Activated CD4-positive, alpha-beta T cell treated with anti-CD3 and anti-CD28 coated beads, Interleukin-2, amount 10 ng/mL, durations not matched to agents 7 days and 5 days (primary cell): ENCODE measurements at places on chromosomes 3 and 15. TPM values are rescaled to one million over a fixed set of nuclear protein-coding genes. Genes with fewer than 3 reads are reported as not detected.

The SLC28A1 gene
- total RNA-seq = not detected

The SERINC4 gene
- 0.37 TPM for total RNA-seq

The PPIB gene
- 380 TPM for total RNA-seq

The CCR2 gene
- total RNA-seq = 29.1 TPM

The FEZF2 gene
- not detected for total RNA-seq

The IL17RE gene
- total RNA-seq = 1.5 TPM

The PAK6 gene
- total RNA-seq = 0.35 TPM

The GOLGA6L1 gene
- not detected for total RNA-seq

The RHOV gene
- not detected for total RNA-seq

The ITGA11 gene
- total RNA-seq = 1.1 TPM
